ENCODE measurements at places on chromosomes 2 and 18.

DNA sequence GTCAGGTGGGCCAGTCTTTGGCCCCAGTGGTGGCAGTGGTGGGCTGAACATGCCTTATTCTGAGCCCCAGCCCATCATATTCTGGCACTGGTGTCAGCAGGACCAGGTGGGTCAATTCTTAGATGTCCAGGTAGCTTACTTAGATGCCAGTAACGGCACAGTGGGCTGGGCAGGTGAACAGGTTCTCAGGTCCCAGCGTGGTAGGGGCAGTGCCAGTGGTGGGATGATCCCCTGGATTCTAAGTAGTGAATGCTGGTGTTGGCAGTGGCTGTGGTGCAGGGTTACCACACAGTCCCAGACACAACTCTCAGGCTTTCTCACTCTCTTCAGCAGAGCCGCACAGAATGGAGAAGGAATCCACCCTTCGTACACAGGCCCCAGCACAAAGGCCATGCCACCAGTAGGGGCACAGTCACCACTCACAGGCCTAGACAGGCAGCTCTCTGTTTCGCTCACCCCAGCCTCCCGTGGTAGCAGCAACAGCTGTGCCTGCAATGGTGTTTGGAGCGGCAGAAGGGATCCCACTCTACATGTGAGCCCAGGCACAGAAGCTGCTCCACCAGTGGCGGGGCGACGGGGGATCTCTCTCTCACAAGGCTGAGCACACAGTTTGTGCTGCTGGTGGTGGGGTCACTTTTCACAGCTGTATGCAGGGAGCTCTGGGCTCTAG is 97.3 kb downstream of the ANKRD12 start:
- no peak for DNase-seq

DNA sequence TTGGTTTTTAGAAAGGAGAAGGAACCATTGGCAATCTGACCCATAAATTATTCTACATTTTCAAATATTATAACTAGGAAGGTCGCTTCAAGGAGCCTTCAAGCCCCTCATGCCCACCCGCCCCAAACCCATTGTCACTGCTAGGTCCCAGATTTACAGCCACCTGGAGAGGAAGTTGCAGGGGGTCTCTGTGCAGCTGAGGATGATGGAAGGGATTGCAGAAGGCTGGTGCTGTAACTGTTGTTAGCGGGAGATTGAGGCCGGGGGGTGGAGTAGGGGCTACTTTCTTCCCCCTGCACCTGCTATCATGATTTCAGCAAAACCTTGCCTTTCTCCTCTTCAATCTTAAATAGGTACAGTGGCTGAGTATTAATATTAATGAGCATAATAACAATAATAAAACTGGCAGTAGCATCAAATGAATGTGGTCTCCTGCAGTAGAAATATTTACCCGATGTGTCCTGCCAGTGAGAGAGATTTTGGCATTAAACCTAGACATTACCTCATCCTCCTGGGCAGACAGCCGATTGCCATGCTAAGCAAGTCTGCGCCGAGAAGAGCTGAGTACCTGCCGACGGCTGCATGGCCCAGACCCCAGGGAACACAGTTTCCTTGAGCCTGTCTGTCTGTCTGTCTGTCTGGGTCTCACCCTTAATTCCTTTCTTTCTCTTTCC is 225.4 kb downstream of the FAM210A start:
- DNase-seq = no peak

DNA sequence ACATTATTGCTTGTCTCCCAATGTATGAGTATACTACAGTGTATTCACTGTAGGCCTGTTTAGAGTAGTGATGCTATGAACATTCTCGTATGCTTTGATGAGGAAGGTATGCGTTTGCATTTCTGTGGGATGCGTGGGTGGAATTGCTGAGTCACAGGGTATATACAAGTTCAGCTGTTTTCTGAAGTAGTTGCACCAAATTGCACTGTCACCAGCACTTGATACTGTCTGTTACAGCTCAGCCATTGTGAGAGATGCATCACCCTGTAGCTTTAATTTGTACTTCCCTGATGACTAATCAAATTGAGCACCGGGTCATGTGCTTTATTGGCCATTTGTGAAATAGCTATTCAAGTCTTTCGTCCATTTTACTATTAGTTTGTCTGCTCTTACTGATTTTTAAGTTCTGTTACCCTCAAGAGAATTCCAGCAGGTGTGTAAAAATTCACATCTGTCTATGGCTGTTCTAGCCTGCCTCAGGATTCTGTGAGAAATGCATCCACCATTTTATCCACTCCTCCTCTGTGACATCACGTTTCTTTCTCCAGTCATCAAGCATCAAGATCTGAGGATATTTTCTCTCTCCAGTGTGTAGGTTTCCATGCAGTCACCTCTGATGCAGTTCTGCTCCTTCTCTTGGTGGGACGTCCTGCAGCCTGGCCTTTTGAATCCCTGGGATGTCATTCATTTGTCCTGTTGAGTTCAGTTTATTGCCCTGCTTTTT is 72.5 kb downstream of the DGKD start:
- no peak for DNase-seq

- no peak for DNase-seq
Observed at GRCh38 chr2:174048243-174048642, 83.1 kb upstream of the SP3 start.

GRCh38 chr2:226159875-226160479 is 639.6 kb downstream of the IRS1 start:
- DNase-seq = no peak

DNA sequence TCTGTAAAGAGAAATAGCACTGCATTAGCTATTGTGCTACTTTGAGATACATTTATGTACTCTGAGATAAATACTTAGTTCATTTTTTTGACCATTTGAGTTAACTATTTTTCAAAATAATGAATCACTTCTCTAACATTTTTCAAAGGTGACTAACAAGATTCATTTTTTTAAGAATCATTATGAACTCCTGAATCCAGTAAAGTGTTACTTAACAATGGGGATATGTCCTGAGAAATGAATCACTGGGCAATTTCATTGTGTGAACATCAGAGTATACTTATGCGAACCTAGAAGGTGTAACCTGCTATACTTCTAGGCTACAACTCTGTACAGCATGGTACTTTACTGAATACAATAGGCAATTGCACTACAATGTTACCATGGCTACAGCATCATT is 355.8 kb downstream of the ARL6IP6 start:
- no peak for DNase-seq

Measured in effector memory CD4-positive, alpha-beta T cell (primary cell).